ENCODE measurements at places on chromosomes 5 and 9.
A peak's percentile ranks its signal among the peaks of the same experiment; 100 is the strongest.

- no peak for DNase-seq
These were observed 103.1 kb downstream of the PAM start for GRCh38 chr5:102858221-102858620.

- DNase-seq, result peak; percentile 98
These were observed 47.3 kb downstream of the TRIO start for GRCh38 chr5:14190194-14191164.

DNA sequence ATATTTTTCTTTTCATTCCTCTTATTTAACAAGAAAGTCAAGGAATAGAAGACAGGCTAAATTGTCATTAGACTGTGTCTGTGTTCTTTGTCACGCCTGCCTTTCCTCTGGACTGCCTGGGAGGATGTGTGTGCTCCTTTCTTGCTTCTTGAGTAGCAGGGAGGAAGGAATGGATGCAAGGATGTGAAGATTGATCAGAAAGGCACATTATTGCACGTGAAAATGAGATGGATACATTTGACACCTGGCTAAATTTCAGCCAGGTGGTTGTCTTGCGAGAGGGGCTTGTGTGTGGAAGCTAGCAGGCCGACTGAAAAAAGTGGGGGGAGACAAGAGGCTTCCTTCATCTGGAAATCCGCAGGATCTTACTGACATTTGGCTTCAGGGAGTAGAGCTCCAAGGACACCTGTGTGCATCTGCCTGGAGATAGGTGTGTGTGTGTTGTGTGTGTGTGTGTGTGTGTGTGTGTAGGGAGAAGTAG lies 200.1 kb downstream of the MEF2C start:
- peak; percentile 23 for DNase-seq

GRCh38 chr5:161863811-161864210 lies 15.9 kb downstream of the GABRA1 start:
- DNase-seq, result no peak

DNA sequence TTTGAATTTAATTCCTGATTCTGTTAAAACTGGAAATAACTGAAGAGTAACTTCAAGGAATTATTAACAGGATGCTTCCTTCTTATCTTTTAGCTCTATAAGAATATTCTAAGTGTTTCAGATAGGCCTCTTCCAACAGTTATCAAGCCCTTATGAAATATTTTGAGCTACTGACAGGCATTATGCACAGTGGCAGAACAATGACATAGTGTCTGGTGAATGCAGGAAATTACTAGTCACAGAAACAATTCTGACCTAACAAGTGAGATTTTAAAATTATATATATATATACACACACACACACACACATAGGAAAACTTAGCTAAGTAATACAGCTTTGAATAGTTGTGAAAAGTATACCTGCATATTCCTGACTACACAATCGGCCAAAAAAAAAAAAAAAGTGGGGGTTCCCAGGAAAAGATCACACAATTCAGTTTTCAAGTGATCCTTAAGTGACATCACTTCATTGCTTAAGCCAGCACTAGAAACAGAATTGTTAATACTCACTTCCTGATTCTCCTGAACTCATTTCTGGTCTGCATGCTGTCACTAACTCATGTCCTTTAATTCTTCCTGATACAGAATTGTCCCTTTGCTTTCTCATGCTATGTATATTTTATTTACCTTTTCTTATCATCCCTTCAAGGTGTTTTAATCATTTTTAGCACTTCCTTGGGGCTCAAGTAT lies 77.3 kb downstream of the SLC25A46 start:
- DNase-seq, result peak; percentile 2

- DNase-seq, result no peak
These were observed 102.2 kb upstream of the SPATA31D4 start for GRCh38 chr9:81825846-81826516.

- DNase-seq, result no peak
These were observed 25.5 kb downstream of the PITX1 start for GRCh38 chr5:135008556-135008955.

DNA sequence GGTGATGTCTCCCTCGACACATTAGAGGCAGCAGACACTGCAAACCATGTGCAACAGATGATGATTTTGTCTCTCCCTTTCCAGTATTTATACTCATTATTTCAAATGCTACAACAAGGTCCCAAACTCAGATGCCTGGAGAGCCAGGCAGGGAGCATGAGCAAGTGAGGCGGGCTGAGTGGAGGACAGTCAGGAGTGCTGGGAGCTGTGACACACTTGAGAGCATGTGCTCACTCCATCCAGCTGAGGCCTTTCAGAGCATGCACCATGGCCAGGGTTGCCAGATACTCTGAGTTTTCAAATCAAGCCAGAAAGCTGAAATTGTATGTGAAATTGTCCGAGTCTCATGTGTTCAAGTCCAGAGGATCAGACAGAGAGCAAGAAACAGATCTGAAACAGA lies 55.8 kb upstream of the SLC2A8 start:
- no peak for DNase-seq

DNA sequence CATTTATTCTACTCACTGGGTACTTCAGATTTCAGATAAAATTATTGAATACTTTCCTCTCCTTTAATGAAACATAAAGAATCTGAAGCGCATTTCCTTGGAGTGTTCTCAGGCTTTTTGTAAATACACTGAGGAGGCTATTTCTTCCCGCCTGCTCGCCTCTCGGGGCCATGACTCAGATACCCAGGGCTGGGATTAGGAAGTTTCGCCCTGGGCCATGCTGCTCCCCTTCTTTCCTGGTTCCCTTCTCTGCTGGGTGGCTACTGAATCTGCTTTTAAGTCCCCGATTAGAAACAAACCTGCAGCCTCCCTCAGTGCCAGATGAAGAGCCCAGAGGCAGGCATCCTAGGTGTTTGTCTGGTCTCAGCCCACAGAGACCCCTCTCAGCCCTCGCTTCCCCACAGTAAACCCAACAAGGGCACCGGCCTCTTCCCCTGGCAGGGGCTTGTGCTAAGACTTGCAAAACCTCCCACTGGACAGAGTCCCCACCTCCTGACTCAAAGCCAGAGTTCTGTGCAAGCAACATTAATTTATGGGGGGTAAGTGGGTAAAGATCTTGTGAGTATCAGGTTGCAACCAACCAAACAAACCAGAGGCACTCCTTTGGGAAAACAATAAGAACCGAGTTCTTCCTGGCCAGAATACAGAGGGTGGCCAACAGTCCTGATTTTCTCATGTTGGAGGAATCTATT lies 30.7 kb upstream of the IRX1 start:
- DNase-seq, result no peak

DNA sequence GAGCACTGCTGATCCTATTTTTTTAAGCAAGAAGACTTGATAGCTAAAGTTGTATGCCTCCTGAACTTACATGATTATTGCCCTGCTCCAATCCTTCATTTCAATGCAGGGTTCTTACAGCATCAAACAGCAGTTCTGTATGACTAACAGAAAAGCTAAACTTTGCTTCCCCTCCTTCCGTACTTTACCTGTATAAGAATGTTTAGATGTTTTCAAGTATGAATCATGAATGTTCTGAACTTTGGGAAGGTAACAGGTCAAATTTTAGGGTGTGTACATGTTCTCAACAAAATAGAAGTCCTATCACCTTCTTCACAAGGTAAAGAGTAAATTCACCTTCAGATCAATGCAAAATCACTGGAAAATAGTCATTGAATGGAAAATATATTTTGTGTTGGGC lies 972.6 kb upstream of the SEMA6A start:
- no peak for DNase-seq

GRCh38 chr5:144040615-144041305 lies 129.7 kb downstream of the YIPF5 start:
- no peak for DNase-seq

GRCh38 chr9:84301851-84302250 lies 38.7 kb downstream of the SLC28A3 start:
- DNase-seq, result peak; percentile 48

- peak; percentile 98 for DNase-seq
These were observed 184.8 kb downstream of the PBX3 start for GRCh38 chr9:125932012-125932411.

GRCh38 chr9:15206903-15207696 lies 99.9 kb downstream of the TTC39B start:
- DNase-seq, result no peak

DNA sequence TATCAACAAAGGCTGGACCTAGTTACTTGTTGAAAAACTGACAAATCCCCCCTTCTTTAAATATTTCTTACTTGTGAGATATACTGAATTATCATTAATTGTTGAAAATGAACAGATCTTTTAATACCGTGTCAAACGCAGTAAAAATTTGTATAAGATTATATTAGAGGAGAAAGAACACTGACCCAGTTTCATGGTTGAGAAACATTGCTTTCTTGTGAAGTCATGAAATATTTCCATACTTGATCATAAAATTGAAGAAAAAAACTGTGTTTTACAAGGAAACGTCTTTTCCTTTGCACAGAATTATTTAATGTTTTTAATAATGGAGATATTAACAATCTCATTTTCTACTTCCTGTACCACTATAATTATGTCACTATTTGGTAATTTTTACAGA lies 45.8 kb downstream of the MOCS2 start:
- DNase-seq, result no peak

DNA sequence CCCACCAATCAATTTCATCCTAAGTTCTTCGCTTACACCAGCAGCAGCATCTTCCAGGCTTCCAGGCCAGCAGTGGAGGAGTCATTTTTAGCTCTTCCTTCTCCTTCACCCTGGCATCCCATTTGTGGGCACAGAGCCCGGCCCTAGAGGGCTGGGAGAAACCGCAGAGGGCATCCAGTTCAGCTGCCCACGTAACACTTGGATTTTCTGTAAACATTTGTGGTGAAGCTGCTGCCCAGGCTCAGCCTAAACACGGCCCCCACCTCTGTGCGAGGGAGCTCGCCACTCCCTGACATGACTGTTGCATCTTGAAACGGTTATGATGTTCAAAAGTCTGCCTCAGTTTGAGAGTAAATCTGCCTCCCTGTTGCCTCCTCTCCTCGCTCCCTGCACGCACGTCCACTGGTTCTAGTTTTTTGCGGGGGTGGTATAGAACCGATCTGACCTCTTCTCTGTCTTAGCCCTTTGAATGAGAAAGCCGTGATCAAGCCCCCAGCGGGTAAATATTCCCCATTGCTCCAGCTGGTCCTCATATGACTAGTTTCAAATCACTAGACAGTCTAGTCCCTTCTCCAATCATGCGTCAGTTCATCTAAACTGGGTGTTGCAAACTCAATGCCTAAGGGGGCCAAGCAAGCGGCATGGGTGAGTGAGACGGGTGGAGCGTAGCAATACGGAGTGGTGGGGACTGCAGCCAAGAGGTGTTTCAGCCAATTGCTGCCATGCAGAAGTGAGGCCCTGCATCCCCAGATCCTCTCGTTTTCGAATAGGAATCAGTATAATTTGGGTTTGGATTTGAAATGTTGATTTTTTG lies 34.9 kb upstream of the N4BP3 start:
- peak; percentile 21 for DNase-seq

DNA sequence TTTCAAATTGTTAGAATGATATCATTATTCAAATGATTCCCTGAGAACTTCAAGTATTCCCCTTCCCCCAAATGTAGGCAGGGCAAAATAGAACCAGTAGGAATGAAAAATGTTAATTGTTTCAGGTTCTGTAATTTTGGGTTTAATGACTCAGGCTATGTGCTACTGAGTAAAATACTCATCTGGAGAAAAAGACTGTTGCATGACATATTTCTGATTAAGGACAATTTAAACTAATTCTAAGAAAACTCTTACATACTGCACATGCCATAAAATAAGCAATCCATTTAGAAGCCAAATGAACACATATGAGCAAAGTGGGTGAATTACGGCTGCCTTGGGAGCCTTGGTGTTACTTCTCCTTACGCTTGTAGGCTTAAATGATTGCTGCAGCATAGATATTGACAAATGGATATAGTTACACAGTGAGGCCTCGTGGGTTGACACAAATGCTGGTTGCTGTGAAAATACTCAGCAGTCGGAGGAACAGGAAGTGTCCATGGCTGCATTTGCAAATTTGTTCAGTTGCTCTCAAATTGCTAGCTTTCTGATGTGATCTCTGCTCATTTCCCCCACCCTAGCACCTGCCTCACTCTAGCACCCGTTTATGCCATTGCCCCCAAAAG lies 174.9 kb upstream of the DMAC1 start:
- DNase-seq, result no peak

- no peak for DNase-seq
These were observed 933.6 kb downstream of the EFNA5 start for GRCh38 chr5:106737111-106737510.

DNA sequence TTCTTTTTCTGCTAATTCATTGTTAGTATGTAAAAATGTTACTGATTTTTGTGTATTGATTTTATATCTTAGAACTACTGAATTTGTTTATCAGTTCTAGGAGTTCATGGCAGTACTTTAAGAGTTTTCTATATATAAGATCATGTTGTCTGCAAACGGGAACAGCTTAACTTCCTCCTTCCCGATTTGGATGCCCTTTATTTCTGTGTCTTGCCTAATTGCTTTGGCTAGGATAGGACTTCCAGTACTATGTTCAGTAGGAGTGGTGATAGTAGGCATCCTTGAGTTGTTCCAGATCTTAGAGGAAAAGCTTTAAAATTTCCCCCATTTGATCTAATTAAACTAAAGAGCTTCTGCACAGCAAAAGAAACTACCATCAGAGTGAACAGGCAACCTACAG lies 20.1 kb downstream of the RCL1 start:
- DNase-seq, result no peak

- DNase-seq, result no peak
These were observed 154.0 kb downstream of the PIK3R1 start for GRCh38 chr5:68369457-68370125.

DNA sequence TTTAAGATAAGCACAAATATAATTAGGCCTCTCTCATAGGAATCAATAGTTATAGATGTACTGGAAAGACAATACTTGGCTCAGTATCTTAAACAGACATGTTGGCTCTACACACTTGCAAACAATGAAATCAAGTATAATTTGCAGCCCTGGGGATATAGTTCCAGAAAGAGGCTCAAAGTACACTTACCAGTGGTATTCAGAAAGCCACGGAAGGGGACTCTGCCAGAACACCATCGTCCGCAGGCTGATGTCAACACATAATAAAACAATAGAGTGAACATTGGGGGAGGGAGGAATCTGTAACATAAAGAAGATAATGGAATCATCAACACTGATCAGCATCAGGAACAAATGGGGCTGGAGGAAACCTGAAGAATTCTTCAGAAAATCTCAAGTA lies 31.2 kb upstream of the EBF1 start:
- no peak for DNase-seq

- DNase-seq, result peak; percentile 13
These were observed 176.9 kb downstream of the PALM2AKAP2 start for GRCh38 chr9:109956717-109957440.

DNA sequence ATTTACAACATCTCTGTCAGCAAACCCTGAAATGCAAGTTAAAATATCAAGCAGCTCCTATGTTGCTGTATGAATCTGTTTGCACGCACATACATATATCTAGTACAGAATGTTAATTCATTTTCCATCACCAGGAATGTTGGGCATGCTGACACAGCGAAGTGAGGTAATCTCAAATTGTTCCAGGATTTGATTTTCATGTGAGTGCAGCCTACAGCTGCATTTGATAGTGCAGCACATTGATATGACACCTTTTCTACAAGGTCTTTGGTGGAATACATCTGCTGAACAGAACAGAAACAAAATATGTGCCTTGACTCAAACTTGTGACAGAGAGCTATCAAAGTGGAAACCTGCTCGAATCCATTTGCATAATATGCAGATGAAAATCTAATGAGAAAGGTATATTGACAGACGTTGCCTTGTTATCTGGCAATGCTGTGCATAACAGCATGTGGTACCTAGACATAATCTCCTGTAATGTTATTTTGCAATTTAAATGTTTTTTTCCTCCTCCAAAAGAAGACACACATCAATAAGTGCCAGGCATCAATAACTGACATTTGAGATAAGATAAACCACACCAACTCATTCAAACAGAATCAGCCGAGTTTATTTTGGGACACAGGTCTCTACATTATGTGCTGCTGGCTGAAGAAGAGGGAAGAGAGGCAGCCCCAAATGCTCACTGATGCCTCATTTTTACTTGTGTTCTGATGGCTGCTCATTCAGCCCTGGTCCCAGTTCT lies 512.2 kb downstream of the ZNF608 start:
- no peak for DNase-seq
